ENCODE measurements at places on chromosomes 3 and 15. TPM values are rescaled to one million over a fixed set of nuclear protein-coding genes. Genes with fewer than 3 reads are reported as not detected.

GRCh38 chr3:165217739-165218138 is 21.6 kb upstream of the SLITRK3 start:
- no peak for DNase-seq

DNA sequence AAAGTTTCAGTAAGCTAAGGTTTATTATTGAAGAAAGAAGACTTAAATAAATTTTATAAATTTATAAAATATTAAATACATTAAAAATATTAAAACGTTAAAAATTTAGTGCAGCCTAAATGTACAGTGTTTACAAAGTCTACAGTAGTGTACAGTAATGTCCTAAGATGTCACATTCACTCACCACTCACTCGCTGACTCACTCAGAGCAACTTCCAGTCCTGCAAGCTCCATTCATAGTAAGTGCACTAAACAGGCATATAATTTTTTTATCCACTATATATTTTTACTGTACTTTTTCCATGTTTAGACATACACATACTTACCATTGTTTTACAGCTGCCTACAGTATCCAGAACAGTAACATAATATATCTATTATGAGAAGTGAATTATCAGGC is 51.5 kb downstream of the TJP1 start:
- peak; percentile 86 for DNase-seq

DNA sequence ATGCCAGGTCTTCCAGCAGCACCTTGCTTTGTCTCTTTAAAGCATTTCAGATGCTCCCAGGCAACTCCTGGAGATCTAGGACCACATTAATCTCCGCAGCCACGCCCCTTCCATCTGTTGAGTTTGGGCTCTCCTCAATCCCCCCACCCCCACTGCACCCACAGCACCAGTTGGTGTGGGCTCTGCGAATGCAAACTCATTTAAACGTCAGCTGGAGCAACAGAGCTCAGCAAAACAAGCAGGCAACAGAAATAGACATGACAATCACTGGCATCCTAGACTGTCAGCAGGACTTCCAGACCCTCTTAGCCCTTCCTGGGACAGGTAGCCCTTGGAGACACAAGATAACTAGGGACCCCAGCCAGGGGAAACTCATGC is 106.9 kb downstream of the LSM3 start:
- no peak for DNase-seq

DNA sequence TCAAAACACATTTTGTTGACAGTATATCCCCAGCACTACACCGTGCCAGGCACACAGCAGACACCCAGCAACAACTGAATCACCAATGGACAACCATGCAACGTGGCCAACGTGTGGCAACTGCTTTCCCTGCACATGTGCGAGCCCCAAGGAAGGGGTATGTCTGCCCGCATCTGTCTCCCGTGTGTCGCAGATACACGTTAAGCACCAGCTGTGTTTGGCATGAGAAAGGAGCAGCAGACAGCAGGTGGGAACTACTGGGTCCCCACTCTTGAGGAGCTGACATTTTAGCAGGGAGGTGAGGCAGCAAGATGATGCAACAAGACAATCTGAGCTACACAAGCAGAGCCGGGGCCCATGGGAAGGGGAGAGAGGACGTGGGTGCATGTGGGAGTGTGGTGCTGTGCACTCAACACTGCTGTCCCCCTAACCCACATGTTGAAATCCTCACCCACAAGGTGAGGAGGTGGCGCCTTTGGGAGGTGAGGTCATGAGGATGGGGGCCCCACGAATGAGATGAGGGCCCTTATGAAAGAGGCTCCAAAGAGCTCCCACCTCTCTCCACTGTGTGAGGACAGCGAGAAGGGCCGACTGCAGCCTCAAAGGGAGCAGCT is 56.2 kb downstream of the ROPN1B start:
- no peak for DNase-seq

- DNase-seq = peak; percentile 34
Measured at GRCh38 chr3:69770219-69770618, 31.0 kb downstream of the MITF start.

DNA sequence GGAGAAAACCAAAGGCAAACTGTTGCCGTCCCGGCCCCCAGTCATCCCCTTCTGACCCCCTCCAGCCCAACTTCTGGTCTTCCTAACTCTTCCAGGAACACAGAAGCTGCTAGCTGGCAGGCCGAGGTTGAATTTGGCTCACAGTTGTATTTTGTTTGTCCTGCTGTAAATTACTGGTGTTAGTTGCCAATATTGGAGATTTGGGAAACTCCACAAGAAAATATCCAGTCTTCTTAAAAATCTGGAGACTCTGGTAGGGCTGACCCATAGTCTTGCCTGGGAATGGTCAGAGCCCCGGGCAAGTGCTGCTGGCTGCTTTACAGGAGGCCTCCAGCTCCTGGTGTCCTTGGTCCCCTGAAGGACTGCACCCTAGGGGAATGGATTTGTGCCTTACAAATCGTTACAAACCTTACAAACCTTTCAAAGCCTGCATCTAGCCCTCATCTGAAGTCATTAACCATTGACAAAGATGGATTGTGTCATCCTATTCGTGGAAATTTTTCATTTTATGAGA is 112.0 kb upstream of the MCTP2 start:
- no peak for DNase-seq

- DNase-seq = no peak
Measured at GRCh38 chr3:45017821-45018220, 8.3 kb upstream of the CLEC3B start.

DNA sequence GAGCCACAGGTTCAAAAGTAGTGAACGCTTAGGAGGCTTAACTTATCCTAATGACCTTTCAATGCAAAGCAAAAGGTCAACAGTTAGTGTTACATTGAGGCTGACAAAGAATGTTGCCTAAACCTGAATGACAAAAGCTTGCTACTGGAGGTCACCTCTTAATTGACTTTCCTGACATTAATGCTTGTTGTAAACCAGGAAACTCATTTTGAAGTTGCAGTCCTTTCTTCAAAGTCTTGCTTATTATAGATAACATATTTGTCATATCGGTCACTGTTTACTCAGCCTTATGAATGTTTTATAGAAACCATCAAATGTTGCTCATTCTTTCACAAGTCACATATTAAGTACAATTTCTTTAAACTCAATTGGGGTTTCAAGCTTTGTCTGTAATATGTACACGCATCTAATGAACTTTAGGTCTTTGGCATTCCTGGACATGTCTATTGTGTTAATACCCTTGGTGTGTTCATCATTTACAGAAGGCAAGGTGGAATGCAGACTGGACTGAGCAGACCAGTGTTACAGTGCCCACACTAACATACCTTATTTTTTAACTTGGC is 488.2 kb upstream of the NECTIN3 start:
- DNase-seq = peak; percentile 41

DNA sequence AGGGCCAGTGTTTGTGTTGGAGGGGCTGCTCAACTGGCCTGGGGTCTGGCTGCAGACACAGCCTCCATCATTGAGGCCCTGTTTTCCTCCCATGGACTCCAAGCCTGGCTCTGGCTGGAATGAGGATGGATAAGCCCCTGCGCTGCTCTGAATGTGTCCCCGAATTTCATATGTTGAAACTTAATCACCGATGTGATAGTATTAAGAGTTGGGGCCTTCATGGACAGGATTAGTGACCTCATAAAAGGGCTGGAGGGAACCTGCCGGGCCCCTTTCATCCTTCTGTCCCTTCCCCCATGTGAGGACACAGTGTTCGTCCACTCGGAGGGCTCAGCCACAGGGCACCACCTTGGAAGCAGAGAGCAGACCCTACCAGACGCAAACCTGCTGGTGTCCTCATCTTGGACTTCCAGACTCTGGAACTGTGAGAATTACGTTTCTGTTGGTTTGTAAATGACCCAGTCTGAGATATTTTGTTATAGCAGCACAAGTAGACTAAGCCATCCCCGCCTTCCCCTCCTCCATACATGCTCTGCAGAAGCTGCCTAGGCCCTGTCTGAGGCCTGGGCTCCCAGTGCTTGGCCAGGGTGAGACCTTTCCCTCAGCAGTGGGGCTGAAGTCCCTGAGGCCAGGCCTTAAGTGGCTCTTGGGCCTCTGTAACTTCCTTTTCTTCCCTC is 3.8 kb upstream of the LCTL start:
- no peak for DNase-seq

- no peak for DNase-seq
Measured at GRCh38 chr15:92306663-92307062, 87.0 kb upstream of the ST8SIA2 start.

- DNase-seq = no peak
Measured at GRCh38 chr15:33277689-33278088, 33.1 kb upstream of the RYR3 start.

GRCh38 chr3:137770066-137770834 is 6.1 kb downstream of the SOX14 start:
- DNase-seq = no peak

- no peak for DNase-seq
Measured at GRCh38 chr15:84597296-84597695, 3.5 kb upstream of the ZSCAN2 start.

GRCh38 chr15:33154351-33155166 is 40.0 kb downstream of the FMN1 start:
- DNase-seq = peak; percentile 55

GRCh38 chr15:65791335-65792137 is 557 bp downstream of the DENND4A start:
- DNase-seq = no peak

GRCh38 chr3:29627136-29628117 is 346.6 kb downstream of the RBMS3 start:
- DNase-seq = peak; percentile 23

DNA sequence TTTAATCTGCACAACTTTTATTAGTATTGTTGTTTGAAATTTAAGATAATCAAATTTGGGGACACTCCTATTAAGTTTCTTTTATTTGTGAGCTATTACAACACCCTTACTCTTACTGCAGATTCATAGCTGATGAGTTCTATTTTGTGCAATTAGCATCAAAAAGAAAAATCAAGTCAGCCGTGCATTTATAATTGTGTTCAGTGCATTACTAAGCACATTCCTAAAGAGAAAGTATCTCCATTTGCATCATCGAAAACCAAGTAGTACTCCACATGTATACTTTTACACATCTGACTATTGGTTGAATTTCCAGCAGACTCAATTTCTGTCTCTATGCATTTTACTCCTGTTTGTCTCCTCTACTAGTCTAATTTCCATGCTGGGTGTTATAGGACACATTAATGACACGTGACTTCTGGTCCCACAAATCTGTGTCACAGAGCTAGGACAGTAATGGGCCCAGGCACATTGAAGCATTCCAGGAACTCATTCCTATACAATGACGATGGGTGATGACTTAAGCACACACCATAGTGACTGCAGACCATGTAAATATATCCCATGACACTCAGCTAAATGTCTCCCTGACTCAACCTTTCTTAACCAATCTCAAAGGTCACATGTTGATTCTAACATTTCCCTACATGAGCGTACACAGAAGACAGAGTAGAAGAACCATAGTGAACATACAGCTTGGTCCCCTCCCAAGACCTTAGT is 477.5 kb downstream of the LPP start:
- peak; percentile 97 for DNase-seq

DNA sequence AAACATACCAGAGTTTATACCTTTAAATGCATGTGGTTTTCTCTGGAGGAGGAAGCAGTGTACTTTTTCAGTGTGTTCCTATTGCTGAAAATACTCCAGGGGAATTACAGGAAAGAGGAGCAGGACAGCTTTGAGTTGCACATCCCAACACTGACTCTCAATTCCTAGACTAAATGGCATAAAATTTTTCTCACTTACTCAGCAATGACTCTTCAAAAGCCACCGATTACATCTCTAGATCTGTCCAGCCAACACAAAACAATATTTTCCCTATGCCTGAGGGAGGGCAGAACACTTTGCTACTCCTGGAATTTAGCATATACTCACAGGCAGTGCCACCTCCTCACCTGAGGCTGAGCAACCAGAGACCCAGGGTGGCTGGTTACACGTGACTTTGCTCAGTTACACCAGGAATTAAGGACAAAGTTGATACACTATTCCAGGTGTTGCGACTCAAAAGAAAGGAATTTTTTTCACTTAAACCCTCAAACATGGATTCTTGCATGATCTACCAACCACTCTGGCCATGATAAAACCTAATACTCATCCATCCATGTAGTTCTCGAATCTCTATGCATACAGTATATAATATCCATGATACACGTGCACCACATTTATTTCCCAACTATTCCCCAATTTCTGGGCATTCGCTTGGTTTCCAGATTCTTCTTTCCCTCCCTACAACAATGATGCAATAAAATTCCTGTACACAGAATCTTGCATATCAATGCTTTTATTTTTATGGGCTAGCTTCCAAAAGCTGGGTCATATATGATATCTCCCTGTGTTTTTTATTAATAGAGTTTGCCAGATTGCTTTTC is 194.6 kb downstream of the THRB start:
- DNase-seq = peak; percentile 11

GRCh38 chr3:14194865-14195264 is 16.2 kb downstream of the LSM3 start:
- DNase-seq = no peak

DNA sequence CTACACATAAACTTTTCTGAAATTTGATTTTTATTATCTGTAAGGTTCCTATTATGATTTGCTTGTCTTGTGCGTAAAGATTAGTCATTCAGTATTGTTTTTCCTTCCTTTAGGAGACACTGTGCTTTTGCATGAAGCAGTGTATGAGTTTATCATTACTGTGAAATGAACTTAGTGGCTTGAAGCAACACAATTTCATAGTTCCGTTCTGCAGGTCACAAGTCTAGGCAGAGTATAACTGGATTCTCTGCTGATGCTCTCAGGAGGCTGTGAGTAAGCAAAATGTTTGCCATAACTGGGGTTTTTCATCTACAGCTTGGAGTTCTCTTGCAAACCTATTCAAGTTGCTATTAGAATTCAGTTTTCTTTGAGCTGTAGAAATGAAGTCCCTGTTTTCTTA is 1136.1 kb downstream of the OTOL1 start:
- DNase-seq = no peak

- no peak for DNase-seq
Measured at GRCh38 chr3:53841296-53841695, 4.9 kb downstream of the CHDH start.

- DNase-seq = no peak
Measured at GRCh38 chr3:128413003-128413370, 53.7 kb downstream of the DNAJB8 start.

SLC12A1 gene
- total RNA-seq = not detected

PAK2 gene
- 33.9 TPM for total RNA-seq

MORC1 gene
- not detected for total RNA-seq

KCNAB1 gene
- under 0.01 TPM for total RNA-seq

GUCA1C gene
- total RNA-seq = not detected

GP9 gene
- not detected for total RNA-seq

CAMP gene
- not detected for total RNA-seq
